ENCODE measurements at places on chromosomes 5 and 9. TPM values are rescaled to one million over a fixed set of nuclear protein-coding genes. Genes with fewer than 3 reads are reported as not detected.

Gene PCA3
- total RNA-seq, result 0.32 TPM

- no peak for DNase-seq
Observed at GRCh38 chr5:76941442-76941841, 11.4 kb upstream of the CRHBP start.

GRCh38 chr9:79254900-79255650 lies 316.7 kb upstream of the TLE4 start:
- DNase-seq, result no peak

DNA sequence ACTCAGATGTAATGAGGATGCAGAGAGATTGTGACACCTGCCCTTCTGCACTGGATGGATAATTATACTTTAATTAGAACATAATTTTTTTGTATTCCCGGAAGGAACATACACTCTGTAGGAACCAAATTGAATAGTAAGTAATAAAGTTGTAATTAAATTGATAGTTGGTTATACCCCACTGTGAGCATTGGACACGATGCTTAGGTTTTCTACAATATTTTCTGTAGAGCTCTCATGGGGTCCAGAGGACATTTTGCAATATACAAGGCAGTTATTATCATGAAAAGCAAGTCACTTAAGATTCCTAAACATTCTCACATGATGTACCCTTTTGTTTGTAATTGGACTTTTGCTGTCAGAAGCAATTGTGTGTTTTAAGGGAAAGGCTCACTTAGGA lies 63.4 kb downstream of the DIRAS2 start:
- DNase-seq, result no peak

DNA sequence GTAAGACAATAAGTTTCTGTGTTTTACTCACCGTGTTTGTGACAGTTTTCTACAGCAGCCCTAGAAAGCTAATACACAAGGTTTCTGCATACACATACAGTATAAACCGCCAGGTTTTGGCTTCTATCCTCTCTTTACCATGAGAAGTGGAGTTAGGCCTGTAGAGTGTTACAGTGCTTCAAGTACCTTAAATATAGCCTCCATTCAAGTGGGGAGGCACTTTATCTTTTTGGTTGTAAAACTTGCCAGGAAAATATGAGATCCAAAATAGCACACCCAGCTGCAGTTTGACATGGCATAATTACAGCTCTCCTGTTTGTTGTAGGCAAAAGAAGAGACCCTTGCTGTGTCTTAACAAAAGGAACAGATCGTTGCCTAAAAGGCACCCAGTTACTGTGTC lies 90.3 kb upstream of the PTPN3 start:
- DNase-seq, result no peak

- no peak for DNase-seq
Observed at GRCh38 chr9:104980039-104980654, 52.2 kb upstream of the ABCA1 start.

Gene OTULINL
- 17.6 TPM for total RNA-seq

Gene AGXT2
- total RNA-seq, result not detected

GRCh38 chr5:93722588-93722987 lies 18.8 kb downstream of the POU5F2 start:
- no peak for DNase-seq

- DNase-seq, result no peak
Observed at GRCh38 chr5:151225071-151225470, 1.2 kb upstream of the CCDC69 start.

- DNase-seq, result no peak
Observed at GRCh38 chr9:136626740-136627642, 35.7 kb upstream of the EGFL7 start.

- no peak for DNase-seq
Observed at GRCh38 chr5:83711982-83712601, 8.6 kb downstream of the HAPLN1 start.

- DNase-seq, result no peak
Observed at GRCh38 chr9:99567436-99567835, 254.2 kb upstream of the NR4A3 start.

- DNase-seq, result no peak
Observed at GRCh38 chr9:121645853-121646807, 5.3 kb upstream of the DAB2IP start.

DNA sequence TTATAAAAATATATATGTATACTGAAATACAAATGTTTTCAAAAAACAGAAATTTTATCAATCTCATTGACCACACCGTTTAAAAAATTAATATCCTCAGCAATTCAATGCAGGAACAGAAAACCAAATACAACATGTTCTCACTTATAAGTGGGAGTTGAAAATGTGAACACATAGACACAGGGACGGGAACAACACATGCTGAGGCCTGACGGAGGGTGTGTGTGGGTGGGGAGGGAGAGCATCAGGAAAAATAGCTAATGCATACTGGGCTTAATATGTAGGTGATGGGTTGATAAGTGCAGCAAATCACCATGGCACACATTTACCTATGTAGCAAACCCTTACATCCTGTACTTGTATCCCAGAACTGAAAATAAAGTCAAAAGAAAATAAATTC lies 409.5 kb downstream of the MLLT3 start:
- DNase-seq, result no peak

GRCh38 chr9:137391411-137391754 lies 31.6 kb downstream of the EXD3 start:
- no peak for DNase-seq

Gene GRM6
- not detected for total RNA-seq

Gene FCN1
- 10.0 TPM for total RNA-seq

Gene ARHGEF39
- total RNA-seq, result 1.7 TPM

- no peak for DNase-seq
Observed at GRCh38 chr5:39717176-39717897, 292.6 kb upstream of the DAB2 start.

DNA sequence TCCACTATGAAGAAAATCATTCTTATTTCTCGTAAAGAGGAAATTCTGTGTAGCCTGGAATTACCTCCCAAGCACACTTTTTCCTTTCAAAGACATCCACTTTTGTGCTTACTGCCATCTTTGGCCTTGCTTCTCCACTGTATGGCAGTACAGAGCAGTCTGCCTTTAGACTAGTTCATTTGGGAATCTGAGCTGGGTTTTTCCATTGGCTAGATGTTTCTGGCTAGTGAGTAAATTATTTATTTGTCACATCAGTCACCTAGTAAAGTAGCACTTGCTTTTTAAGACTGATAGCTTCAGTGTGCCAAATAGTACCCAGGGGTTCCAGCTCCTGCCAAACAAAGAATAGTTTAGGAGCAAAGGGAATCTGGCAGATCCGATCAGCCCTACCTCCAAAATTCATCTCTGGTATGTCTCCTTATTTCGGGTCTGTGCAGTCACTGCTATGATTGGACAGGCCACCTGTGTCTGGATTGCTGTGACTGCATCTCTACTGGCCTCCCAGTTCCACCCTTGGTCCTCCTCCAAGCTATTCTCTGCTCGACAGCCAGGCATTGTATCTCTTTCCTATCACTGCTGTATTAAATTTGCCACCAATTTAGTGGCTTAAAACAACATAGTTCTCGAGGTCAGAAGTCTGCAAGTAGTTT lies 97.6 kb downstream of the NUDT12 start:
- no peak for DNase-seq

DNA sequence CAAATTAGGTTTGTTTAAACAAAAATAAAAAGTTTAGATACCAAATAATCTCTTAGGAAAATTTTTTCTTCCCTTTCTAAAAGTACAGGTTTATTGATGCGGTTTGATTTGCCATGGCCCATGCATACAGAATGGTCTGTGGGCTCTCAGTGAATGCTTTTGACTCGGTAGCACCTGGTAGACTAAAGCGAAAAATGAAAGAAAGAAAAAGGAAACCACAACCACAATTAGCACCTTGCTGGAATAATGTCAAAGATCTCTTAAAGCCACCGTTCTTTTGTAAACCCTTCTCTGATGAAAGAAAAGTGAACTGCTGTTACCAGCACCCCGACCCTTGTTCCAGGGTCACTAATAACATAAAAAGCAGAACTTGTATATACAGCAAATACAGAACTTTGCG lies 157.9 kb downstream of the NFIB start:
- no peak for DNase-seq

DNA sequence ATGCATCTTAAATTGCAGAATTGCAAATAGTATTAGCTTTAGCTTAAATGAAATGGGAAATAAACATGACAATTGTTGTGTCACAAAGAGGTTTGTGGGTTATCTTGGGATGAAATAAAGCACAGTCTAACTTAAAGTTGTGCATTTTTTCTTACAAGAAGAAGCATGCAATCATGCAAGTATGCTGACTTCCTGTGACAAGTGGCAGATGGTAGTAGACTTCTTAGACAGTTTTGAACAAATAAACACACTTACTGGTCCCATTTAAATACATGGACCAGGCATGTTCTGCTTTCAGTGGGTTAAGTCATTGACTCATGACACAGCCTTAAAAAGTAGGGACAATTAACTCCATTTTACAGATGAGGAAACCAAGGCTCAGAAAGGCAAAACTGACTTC lies 15.9 kb upstream of the C5orf63 start:
- DNase-seq, result no peak

Gene SLC27A6
- 0.16 TPM for total RNA-seq

DNA sequence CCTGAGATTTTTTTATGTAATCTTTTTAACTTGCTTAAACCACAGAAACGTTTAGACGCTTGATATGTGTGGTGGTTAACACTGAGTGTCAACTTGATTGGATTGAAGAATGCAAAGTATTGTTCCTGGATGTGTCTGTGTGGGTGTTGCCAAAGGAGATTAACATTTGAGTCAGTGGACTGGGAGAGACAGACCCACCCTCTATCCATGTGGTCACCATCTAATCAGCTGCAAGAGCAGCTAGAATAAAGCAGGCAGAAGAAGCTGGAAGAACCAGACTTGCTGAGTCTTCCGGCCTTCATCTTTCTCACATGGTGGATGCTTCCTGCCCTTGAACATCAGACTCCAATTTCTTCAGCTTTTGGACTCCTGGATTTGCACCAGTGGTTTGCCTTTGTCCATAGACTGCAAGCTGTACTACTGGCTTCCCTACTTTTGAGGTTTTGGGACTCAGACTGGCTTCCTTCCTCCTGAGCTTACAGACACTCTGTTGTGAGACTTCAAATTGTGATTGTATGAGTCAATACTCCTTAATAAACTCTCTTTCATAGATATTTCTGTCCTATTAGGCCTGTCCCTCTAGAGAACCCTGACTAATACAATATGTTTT lies 816.0 kb upstream of the CDH9 start:
- DNase-seq, result no peak

Gene STPG3
- total RNA-seq, result not detected

Gene NXNL2
- 0.78 TPM for total RNA-seq

DNA sequence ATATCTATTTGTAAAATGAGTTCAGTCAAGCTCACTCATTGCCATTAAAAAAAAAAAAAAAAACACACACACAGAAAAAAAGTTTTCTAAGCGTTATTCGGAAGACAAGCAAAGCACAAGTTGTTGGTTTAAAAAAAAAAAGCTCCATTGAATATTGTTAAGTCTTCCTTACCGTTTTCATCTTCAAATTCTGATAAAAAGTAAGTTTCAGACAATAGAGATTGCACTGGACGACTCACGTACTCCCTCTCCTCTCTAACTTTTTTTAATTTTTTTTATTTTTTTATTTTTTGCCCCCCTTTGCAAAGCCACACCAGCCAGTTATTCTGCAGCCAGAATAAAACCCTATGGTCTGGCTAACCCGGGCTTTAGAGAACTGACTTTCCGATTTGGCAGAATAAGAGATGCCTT lies 544 bp downstream of the ADAMTS6 start:
- no peak for DNase-seq

GRCh38 chr9:133612051-133612450 lies 2.9 kb upstream of the FAM163B start:
- no peak for DNase-seq

Gene RNF180
- total RNA-seq, result 44.5 TPM

DNA sequence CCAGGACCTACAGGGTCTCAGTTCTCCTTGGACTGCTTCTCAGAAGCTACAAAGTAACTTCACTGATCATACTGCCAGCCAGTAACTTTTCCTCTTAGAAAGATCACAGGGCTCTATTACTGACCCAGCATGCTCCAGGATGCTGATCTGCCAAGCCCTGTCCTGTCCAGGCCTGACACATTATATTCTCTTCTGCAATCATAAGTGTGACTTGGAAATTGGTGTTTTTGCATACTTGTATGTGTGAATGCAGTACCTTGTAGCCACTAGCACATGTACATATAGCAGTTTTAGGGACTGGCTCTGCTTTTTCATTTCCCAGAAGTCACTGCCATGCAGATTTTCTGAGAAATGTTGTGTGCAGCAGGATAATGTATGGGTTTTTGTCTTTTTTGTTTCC lies 40.1 kb upstream of the CCNH start:
- no peak for DNase-seq

DNA sequence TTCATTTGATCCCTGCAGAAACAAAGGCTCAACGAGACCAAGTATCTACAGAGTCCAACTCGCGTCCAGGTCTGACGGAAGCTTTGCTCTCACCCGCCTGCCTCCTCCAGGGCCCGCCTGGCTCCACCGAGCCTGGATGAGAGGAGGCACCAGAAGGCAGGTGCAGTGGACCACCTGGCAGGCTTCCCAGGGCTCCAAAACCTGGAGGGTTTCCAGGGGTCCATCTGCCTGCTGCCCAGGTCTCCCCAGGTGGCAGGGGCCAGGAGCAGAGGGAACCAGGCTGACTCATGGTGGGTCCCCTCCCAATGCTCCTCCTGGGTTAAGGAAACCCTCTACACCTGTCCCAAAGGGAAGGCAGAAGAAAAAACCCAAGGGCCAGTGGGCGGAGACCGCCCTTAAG lies 59.5 kb downstream of the VAV2 start:
- DNase-seq, result no peak

- no peak for DNase-seq
Observed at GRCh38 chr5:168097876-168098653, 193.4 kb upstream of the WWC1 start.

DNA sequence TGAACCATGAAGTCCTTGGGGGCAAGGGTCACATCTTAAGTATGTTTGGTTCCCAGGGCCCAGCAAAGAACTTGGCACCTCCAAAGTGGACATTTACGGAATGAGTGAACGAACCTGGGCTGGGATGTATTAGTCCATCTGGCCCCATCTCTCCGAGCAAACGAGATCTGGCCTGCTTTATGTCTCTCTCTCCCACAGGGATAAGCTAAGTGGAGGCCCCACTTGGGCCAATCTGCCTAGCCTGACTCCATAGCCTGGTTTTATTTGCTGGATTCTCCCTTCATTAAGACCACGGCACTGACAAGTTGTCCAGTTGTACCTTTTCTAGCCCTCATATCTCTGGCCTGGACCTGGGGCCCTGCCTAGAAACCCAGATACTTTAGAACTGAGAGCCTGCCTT lies 2.1 kb downstream of the TTLL11 start:
- no peak for DNase-seq

DNA sequence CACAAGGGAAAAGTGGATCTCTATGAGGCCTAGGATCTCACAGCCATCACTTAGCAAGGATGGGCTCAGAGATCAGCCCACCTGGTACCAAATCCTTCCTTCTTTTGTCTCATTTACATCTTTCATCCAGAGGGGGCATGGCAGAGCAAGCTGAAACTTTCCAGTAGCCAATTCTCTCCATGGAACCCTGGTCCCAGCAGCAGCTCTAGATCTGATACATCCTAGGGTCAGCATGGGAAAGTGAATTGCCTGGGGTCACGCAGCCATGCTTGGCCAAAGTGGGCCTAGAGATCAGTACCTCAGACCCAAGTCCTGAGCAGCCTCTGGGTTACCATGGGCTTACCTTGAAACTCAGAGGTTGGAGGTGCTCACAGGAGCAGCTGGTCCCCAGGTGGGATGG lies 170.5 kb downstream of the GABBR2 start:
- DNase-seq, result no peak

- no peak for DNase-seq
Observed at GRCh38 chr5:114419067-114419388, 57.2 kb downstream of the KCNN2 start.
